ENCODE measurements at places on chromosomes 4 and X. TPM values are rescaled to one million over a fixed set of nuclear protein-coding genes. Genes with fewer than 3 reads are reported as not detected.

- no peak for DNase-seq
Observed at GRCh38 chr4:150518559-150518958, 63.4 kb upstream of the MAB21L2 start.

Gene SMIM10
- total RNA-seq: 2.9 TPM

GRCh38 chr4:151472711-151473110, 63.7 kb downstream of the FHIP1A start:
- no peak for DNase-seq

Gene MAML3
- total RNA-seq: 10.4 TPM

DNA sequence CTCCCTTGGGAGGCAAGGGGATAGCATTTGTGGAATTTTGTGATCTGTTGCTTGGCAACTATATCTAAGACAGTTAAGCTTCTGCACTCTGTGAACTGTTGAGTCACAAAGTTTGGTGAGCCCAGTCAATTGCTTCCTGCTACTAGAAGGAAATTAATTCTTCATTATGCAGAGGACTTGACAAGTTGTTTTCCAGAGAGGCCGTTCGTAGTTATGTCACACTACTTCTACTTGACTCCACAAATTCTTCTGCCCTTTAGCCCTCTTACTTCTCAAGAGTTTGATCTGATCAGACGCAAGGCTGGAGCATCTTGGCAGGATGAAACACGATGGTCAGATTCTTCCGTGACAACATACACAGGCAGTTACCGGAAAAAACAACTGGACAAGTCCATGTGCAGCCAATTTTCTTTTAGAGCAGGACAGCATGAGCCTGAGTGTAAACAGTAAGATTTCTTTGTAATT, at the start of gene C4orf51:
Gene C4orf51, plus strand, starts transcription at position 156 of the 465 bp plus-strand sequence. Its CDS starts 58 bp downstream, at position 214.
- no peak for DNase-seq

DNA sequence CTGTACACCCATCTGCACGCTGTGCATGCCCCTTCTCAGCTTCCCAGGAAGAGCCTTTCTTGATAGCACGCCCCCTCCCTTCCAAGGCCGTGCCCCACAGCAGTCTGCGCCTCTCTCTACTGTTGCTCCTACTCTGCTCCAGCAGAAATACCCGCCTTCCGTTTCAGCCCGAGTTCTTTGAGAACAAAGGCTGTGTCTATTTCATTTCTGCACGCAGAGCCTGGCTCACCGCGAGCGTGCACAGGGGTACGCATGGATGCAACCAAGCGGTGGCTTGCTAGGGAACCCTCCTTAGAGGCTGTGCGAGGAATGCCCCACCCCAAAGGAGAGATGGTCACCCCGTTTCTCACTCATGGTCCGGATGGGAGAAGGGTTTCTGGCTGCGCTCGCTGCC, 485 bp downstream of the AADAT start:
- DNase-seq: peak; percentile 20
